CD4-positive, CD25-positive, alpha-beta regulatory T cell (primary cell): ENCODE measurements at places on chromosomes 7 and 10.

- no peak for DNase-seq
These were observed 516.4 kb downstream of the DNAJB6 start for GRCh38 chr7:157853076-157853788.

- DNase-seq = no peak
These were observed 503.9 kb downstream of the PTPRN2 start for GRCh38 chr7:158083526-158084310.

GRCh38 chr7:33806298-33807154 lies 98.8 kb upstream of the BMPER start:
- no peak for DNase-seq

GRCh38 chr7:139382439-139382838 lies 22.7 kb downstream of the LUC7L2 start:
- no peak for DNase-seq

GRCh38 chr10:124520558-124521428 lies 59.2 kb downstream of the LHPP start:
- no peak for DNase-seq
